ENCODE measurements at places on chromosomes 16 and 17. TPM values are rescaled to one million over a fixed set of nuclear protein-coding genes. Genes with fewer than 3 reads are reported as not detected.
A peak's percentile ranks its signal among the peaks of the same experiment; 100 is the strongest.

GRCh38 chr17:62986549-62986948, 20.5 kb downstream of the TANC2 start:
- no peaks in the 10 kb centered on the region for H3K27me3 ChIP-seq
- DNase-seq: no peak

GRCh38 chr16:11029948-11030347, 85.6 kb downstream of the CLEC16A start:
- H3K4me3 ChIP-seq: no peak overlapping the region
- H3K36me3 ChIP-seq: peaks cover 74% of the 10 kb centered on the region
- DNase-seq: no peak

- H3K4me1 ChIP-seq: peaks cover 13% of the 10 kb centered on the region
- no peaks in the 10 kb centered on the region for H3K36me3 ChIP-seq
- no peak overlapping the region for H3K27ac ChIP-seq
- peaks cover 24% of the 10 kb centered on the region for H3K27me3 ChIP-seq
These were observed 3.8 kb upstream of the TMEM220 start for GRCh38 chr17:10733666-10734065.

GRCh38 chr17:81092518-81093095, 57.7 kb downstream of the BAIAP2 start:
- peak overlapping the region; percentile 35 for H3K4me3 ChIP-seq
- DNase-seq: no peak
- no peaks in the 10 kb centered on the region for H3K36me3 ChIP-seq
- peak overlapping the region; percentile 92 for H3K27ac ChIP-seq
- H3K27me3 ChIP-seq: no peaks in the 10 kb centered on the region
- peaks cover 30% of the 10 kb centered on the region for H3K4me1 ChIP-seq

DNA sequence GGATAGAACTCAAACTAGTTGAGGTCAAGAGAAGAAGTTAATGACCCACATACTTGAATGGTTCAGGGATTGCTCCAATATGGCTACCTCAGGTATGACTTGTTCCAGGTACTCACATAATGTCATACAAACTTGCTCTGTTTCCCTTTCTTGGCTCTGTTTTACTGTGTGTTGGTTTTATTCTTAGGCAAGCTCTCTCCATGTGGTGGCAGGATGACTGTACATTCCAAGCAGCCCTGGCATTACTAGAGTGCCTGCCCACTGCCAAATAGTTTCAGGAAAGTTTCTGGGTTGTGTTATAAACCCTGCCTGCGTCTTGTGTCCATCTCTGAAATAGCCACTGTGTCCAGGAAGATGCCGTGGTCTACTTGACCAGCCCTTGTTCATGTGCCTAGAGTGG, 476.8 kb downstream of the SHISA9 start:
- no peaks in the 10 kb centered on the region for H3K36me3 ChIP-seq
- no peak for DNase-seq
- no peaks in the 10 kb centered on the region for H3K27me3 ChIP-seq
- H3K4me3 ChIP-seq: no peak overlapping the region

The CCL4L2 gene
- total RNA-seq: not detected

DNA sequence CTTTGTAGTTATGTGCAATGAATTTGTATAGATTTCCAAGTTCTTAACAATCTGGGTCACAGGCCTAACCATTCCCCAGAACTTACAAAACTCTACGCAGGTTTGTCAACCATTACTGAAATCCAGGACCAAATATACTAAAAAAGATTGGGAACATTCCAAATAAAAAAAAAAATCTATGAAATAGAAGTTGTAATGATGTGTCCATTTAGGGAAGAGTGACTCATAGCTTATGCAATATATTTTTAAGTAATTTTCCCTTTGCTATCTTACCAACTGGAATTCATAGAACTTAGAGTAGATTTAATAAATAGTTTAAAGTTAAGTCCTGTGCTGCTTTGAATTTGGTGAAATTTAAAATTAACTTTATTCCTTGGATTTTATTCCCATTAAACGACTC, 393.2 kb downstream of the PMP22 start:
- H3K4me1 ChIP-seq: peaks cover 6% of the 10 kb centered on the region
- H3K36me3 ChIP-seq: no peaks in the 10 kb centered on the region
- H3K4me3 ChIP-seq: no peak overlapping the region
- DNase-seq: no peak
- H3K27ac ChIP-seq: no peak overlapping the region
- no peaks in the 10 kb centered on the region for H3K27me3 ChIP-seq

GRCh38 chr16:68401871-68402747, 46.2 kb downstream of the SMPD3 start:
- peaks cover 15% of the 10 kb centered on the region for H3K4me1 ChIP-seq
- DNase-seq: no peak
- no peaks in the 10 kb centered on the region for H3K36me3 ChIP-seq
- peaks cover 9% of the 10 kb centered on the region for H3K27me3 ChIP-seq
- no peak overlapping the region for H3K27ac ChIP-seq

DNA sequence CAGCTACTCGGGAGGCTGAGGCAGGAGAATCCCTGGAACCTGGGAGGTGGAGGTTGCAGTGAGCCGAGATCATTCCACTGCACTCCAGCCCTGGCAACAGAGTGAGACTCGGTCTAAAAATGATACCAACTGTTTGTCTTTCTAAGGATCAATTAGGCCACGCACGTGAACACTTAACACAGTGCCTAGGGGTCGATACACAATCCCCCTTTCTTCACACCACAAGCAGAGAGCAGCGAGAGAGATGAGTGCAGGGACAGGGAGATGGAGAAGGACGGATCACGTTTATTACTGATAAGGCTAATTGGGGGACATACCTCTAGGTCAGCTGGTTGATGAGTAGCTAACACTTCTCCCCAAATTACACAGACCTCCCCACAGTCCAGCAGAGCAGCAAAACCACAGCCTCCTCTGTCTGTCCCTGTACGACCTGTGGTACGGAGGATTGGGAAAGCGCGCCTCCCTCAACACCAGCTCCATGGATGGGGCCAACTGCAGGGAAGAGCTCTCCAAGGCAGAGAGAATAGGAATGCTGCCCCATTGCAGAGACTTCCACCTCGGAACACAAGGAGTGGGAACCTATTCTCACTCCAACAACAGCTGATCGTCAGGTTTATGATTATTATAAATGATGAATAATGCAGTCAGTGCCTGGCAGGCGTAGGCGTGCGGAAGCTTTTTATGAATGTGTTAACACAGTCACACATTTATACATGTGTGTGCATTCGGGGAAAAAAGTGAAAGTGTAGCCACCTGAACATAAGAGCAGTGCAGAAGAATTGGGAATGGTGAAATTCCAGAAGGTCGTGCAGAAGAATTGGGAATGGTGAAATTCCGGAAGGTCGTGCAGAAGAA, 155.1 kb downstream of the C16orf95 start:
- H3K27me3 ChIP-seq: peaks cover 16% of the 10 kb centered on the region
- H3K4me3 ChIP-seq: peak overlapping the region; percentile 24
- H3K36me3 ChIP-seq: peaks cover 3% of the 10 kb centered on the region

- peaks cover 8% of the 10 kb centered on the region for H3K4me1 ChIP-seq
- H3K27ac ChIP-seq: no peak overlapping the region
- peaks cover 18% of the 10 kb centered on the region for H3K27me3 ChIP-seq
- H3K36me3 ChIP-seq: no peaks in the 10 kb centered on the region
- H3K4me3 ChIP-seq: no peak overlapping the region
These were observed 70.6 kb downstream of the MARCHF10 start for GRCh38 chr17:62737513-62737912.

DNA sequence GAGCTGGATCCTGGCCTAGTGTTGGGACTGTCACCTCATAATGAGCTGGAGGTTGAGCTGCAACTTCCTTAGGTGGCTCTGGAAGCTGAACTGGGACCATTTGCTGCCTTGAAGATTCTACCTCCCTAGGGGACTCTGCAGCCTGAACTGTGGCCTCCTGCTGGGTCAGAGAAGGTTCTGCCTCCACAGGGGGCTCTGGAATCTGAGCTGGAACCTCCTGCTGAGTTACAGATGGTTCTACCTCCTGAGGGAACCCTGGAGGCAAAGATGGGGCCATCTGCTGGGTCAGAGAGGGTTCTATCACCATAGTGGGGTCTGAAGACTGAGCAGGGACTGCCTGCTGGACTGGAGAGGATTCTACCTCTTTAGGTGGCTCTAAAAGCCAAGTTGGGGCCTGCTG, 46.6 kb upstream of the NF1 start:
- H3K27me3 ChIP-seq: no peaks in the 10 kb centered on the region
- no peak overlapping the region for H3K4me3 ChIP-seq
- peaks cover 5% of the 10 kb centered on the region for H3K36me3 ChIP-seq
- peaks cover 6% of the 10 kb centered on the region for H3K4me1 ChIP-seq
- DNase-seq: no peak

DNA sequence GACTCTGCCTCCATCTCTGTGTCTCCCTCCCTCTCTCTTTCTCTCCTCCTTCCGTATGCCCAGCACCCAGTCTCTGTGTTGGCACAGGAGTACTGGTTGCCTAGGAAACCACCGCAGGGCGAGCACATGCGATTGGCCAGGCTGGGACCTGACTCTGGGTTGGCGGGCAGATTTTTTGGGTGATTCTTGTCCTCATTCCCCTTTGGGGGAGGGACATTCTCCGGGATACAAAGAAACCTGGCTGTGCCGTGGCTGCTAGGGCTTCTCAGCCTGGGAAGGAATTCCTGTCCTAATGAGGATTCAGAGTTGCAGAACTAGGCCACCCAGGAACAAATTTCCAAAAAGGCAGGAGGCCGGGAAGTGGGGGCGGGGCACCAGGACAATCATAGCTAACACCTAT, 168.9 kb downstream of the SHISA9 start:
- H3K4me3 ChIP-seq: no peak overlapping the region
- no peak for DNase-seq
- peaks cover 5% of the 10 kb centered on the region for H3K27me3 ChIP-seq
- no peaks in the 10 kb centered on the region for H3K4me1 ChIP-seq
- no peak overlapping the region for H3K27ac ChIP-seq

The KRTAP4-9 gene
- total RNA-seq: not detected

DNA sequence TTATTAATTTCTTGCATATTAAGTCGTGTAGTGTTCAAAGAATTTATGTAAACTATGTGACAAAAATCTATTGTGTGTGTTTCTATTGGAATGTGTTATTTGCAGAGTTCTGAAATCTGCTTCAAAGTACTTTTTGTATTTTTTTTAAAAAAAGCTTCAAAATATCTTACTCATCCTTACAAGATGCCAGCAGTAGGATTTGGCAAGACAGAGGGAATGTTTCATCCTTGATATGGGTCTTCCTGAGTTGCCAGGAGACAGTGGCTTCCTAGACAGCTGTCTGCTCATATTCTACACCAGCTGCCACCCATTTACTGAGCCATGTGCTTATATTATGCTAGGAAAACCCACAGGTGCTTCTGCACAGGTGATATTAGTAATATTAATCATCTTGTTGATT, 36.4 kb downstream of the EFCAB5 start:
- peaks cover 4% of the 10 kb centered on the region for H3K4me1 ChIP-seq
- H3K27ac ChIP-seq: no peak overlapping the region
- no peak overlapping the region for H3K4me3 ChIP-seq
- no peaks in the 10 kb centered on the region for H3K27me3 ChIP-seq
- no peaks in the 10 kb centered on the region for H3K36me3 ChIP-seq

The NPIPA7 gene
- total RNA-seq: 3.5 TPM

The RARA gene
- total RNA-seq: 34.3 TPM

Measured in type B pancreatic cell (in vitro differentiated cells).